Stimulated activated CD4-positive, alpha-beta T cell treated with anti-CD3 and anti-CD28 coated beads, Interleukin-1b, Interleukin-23, amount 100 ng/mL, for 1 hour (primary cell): ENCODE measurements at places on chromosomes 4 and X.

DNA sequence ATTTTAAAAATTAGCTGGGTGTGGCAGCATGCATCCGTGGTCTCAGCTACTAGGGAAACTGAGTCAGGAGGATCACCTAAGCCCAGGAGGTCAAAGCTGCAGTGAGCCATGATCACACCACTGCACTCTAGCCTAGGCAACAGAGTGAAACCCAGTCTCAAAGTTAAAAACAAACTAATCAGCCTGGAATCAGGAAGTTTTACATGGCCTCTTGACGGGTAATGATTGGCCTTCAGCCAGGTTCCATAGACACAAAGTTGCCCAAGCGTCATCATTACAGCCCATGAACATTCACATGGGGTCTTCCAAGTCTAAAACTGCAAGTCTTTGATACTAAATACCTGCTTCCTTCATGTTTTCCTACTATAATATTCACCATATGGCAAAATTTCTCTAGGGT is 10.0 kb upstream of the RGN start:
- DNase-seq, result no peak

- no peak for DNase-seq
Measured at GRCh38 chrX:150454508-150455214, 91.5 kb downstream of the MAMLD1 start.

DNA sequence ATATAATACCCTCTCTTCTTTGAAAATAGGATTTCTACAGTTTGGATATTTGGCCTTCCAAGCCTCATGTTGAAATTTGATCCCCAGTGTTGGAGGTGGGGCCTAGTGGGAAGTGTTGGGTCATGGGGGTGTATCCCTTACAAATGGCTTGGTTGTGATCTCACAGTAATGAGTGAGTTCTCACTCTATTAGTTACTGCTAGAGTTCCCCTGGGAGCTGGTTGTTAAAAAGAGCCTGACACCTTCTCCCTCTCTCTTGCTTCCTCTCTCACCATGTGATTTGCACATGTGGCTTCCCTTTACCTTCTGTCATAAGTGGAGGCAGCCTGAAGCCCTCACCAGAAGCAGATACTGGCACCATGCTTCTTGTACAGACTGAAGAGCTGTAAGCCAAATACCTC is 73.9 kb downstream of the HDAC8 start:
- DNase-seq, result no peak

DNA sequence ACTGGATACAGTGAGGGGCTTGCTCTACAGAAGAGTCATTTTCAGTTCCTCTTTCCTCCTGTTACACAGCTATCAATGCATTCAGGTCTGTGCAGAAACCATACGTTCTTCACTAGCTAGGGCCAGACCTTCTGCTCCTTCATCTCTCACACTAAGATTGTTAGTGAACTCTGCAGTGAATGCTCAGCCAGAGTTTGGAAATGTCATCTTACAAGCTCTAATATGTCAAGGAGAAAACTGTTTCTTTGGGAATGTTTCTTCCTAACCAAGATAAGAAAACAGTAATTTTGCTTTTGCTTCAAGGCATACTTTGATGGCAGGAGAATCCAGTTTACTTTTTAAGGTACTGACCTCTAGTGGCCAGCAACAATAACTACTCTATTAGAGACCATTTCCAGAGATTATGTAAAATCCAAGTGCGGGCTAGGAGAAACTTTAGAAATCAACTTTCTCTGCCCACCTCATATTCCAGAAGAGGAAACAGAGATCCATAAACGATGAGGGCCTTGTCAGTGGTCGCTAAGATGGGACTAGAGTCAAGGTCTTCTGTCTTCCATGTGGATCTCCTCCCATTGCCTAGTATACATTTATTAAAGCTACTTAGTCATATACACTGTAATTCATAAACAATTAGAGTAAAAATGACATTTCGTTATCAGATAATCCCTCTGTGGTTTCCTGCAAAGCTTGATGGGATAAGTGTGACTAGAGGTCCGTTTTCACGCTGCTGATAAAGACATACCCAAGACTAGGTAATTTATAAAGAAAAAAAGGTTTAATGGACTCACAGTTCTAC is 12.1 kb upstream of the CC2D2A start:
- DNase-seq, result no peak

- DNase-seq, result no peak
Measured at GRCh38 chr4:138999666-139000065, 15.9 kb upstream of the NOCT start.

- no peak for DNase-seq
Measured at GRCh38 chr4:178026999-178027398, 584.8 kb upstream of the AGA start.

GRCh38 chrX:69197690-69198089 is 32.4 kb upstream of the PJA1 start:
- DNase-seq, result no peak

- no peak for DNase-seq
Measured at GRCh38 chrX:150547375-150548115, 20.9 kb upstream of the MTM1 start.

DNA sequence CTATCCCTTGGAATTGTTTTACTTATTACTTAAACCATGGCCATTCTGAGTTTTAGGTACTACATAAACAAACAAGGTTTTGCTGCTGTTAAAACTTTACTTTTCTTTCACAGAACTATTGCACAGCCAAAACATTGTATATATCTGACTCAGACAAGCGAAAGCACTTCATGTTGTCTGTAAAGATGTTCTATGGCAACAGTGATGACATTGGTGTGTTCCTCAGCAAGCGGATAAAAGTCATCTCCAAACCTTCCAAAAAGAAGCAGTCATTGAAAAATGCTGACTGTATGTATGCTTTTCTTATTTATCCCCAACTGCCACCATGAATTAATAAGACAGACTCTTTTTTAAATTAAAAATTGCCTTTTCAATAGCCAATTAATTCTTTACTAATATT is 69.8 kb downstream of the CCKAR start:
- DNase-seq, result no peak

DNA sequence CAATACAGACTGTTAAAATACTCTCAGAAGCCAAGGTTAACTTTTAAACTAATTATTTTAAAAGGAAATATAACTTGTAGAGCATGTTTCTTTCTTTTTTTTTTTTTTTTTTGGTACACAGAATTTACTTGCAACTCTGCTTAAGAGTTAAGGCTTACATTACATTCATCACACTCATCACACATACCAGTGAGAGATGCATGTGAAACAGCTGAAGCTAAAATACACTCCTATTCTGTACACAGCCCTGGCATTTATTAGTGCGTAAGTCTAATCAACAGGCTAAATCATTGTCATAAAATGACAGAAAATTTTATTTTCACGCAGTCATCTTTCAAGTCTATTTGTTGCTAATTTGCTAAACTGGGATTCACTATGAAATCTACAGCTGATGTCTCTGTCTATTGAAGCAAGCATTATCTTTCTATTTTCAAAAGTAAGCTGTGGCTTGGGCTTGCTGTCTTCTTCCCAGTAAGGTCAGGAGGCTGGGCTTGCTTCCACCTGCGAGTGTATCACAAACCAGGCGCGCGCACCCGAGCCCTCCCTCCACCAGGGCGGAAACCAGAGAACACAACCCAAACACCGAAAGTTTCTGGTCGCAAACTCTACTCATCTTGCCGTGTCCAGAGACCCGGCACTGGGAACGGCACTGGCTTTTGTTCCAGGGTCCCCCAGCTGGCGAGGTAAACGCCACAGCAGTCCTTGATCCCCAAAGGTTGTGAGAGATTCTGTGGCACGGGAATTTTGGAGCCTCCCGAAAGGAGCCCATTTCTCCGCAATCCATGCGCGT is 3.9 kb downstream of the MAML3 start:
- DNase-seq, result no peak

GRCh38 chr4:20026456-20026855 is 225.2 kb upstream of the SLIT2 start:
- DNase-seq, result no peak

- no peak for DNase-seq
Measured at GRCh38 chr4:22202246-22202974, 253.8 kb upstream of the KCNIP4 start.

GRCh38 chr4:129371926-129372325 is 276.0 kb downstream of the C4orf33 start:
- no peak for DNase-seq

GRCh38 chr4:70365479-70365878 is 4.9 kb downstream of the SMR3A start:
- DNase-seq, result no peak

DNA sequence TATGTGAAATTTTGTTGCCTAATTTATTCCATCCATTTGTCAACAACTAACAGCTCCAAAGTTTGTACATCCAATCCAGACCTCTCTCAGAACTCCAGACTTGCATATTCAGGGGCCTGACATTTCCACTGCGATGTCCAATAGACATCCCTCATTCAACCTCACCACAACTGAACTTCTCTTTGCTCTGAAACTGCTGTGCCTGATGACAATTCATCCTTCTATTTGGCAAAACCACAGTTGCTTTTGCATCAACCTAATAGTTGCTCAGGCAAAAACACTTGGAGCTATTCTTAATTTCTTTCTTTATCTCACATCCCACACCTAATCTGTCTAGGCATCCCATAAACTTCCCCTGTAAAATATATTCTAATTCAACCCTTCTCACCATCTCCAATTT is 56.5 kb downstream of the ANTXR2 start:
- DNase-seq, result no peak

DNA sequence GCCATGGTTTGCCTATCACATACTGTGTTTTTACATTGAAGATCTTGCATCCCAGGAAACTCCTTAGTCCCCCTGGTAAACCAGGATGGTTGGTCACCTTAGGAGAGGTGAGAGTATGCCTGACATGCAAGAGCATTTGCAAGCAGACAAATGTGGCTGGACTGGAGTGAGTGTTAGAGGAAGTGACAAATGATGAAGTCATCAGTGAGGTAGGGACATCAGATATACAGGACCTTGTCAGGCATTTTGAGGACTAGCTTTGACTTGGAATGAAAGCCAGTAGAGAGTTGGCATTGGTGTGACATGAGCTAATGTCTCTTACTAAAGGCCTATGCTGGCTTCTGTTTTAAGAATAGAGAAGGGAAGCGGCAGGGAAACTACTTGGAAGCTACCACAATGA is 124.9 kb downstream of the FRMPD4 start:
- DNase-seq, result no peak

DNA sequence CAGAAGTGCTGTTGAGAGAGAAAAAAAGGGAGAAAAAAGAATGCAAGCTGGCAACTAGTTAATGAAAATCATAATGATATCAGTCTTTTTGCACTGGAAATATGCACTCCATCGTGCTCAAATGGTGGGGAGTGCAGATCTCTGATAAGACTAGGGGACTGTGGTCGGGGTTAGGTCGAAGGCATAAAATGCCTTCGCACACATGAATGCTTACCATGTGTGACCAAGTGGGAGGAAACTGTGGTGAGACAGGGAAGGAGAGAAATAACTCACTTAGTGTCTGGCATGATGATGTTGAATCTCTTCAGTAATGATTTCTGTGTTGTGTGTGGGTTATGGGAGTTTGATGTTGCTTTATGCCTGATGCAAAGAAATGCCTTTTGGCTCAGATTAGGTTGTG is 358.9 kb downstream of the FBXO8 start:
- no peak for DNase-seq

DNA sequence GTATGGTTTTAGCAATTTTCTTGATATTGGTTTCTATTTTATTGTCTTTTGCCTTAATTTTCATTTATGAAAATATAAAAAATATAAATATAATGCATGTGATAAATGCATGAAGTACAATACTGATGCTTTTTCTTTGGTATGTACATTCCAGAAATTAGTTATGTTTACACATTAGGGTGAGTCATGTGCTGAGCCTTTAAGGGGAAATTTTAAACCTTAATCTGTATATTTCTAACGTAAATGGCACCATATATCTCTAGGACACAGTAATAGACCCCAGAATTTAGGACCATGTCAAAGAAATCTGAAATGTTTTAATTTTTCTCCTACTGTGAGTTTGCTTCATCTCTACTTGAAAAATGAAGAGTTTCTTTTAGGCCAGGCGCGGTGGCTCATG is 117.8 kb upstream of the SPRY1 start:
- DNase-seq, result no peak

DNA sequence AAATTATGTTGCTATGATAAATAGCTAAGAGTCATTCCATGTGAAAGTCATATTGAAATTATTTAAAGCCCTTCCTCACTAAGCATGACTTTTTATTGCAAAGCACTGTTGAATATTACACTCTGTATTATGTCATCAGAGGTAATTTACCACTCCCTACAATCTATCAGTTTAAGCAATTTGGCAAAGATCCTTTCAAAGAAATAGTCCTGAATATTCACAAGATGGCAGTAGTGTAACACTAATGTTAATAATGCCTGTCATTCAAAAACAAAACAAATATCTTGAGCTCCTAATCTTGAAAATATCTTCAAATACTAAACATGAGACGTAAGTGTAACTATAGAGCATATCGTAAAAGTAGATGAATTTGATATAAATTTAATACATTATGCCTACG is 208.6 kb upstream of the TECRL start:
- DNase-seq, result no peak

DNA sequence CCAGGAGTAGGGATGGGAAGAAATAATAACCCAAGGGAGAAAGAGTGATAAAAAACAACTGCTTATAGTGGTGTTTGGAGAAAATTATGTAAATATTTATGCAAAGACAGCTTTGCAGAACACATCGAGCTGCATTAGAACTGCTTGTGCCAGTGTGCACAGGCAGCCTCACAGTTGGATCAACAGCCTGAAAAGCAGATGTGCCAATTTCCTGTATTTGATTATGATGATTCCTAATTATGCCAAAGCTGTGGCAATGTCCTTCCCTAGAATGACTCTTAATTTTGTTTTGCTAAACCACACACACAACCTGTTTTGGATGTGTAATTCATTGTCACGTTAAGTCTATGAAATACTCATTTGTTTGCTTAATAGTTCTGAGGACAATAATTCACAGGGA is 30.6 kb upstream of the ANTXR2 start:
- DNase-seq, result no peak

DNA sequence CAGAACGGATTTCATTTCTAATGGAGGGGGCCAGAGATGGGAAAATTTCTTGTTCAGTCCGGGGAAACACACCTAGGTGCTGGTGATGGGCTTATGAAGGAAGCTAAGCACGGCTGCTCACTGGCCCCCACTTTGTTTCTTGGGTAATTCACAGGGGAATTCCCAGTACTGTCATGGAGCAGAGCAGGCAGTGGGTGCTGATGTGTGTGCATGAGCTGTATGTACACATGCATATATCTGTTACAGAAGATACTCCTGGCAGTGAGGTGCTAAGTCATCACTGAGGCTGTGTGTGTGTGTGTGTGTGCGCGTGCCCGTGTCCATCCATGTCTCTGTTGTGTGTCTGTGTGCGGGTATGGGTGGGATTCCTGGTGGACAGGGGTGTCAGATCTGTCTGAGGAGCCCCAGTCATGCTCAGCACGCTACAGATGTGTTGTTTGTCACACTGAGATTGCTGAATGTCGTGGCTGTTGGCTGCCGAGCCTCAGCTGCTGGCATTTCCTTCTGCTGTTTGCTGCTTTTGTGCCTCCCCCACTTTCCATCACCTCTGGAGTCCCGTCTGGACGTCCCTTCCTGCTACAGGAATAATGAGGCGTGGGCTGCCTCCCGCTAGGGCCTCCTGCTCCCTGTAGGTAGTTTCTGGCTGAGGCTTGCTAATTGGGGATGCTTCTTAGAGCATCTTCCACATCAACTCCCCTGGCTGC is 53.3 kb downstream of the JADE1 start:
- no peak for DNase-seq

GRCh38 chr4:25113915-25114904 is 46.0 kb downstream of the SEPSECS start:
- DNase-seq, result no peak
